AG04449 (cell line): ENCODE measurements at places on chromosomes 16 and 17.

- no peak for DNase-seq
Measured at GRCh38 chr16:5042574-5043171, 8.9 kb upstream of the NAGPA start.

DNA sequence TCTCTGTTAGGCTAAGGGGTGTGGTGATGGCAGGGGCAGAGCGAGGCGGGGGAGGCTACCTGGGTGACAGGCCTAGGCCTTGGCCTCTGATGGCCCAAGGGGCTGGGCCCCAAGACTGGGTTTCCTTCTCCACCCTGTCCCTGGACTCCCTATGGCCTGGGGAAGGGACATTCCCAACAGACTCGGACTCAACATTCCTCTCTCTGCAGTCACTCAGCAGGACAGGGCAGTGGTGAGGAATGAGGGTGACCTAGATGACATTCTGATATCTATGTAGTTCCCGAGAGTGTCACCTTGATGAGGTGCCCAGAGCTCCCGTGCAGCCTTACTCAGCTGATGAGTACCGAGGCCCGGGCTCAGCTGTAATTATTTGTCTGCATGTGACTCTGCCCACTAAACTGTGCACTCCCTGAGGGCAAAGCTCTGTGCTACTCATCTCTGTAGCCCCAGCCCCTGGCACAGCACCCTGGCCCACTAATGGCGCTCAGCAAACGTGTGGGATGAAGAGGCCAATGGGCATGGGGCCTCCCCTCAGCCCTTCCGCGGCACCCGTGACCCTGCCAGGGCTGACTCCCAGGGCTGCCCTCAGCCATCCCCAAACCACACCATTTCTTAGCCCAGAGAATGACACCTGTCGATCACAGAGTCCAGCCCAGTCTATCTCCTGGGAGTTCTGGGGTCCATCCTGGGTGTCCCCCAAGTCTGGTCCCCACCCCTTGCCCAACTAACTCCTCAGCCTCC is 2.2 kb downstream of the PLCD3 start:
- DNase-seq, result no peak

GRCh38 chr17:64162554-64162953 is 32.6 kb upstream of the ERN1 start:
- DNase-seq, result no peak

DNA sequence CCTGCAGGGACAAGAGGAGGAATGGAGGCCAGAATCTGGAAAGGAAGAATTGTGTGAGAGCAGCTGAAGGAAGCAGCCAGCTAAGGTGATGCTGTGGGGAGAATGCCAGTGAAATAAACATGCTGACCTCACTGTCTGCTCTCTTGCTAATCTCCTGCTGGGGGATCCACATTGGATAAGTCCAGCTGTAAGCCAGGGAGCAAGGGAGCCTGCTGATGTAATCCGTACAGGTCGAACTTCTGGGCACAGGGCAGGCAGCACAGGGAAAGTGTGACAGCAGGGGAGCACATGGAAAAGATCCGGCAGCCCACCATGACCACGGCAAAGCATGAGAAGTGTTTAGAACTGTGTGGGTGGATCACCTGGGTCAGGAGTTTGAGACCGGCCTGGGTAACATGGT is 7.5 kb upstream of the XPO6 start:
- no peak for DNase-seq

DNA sequence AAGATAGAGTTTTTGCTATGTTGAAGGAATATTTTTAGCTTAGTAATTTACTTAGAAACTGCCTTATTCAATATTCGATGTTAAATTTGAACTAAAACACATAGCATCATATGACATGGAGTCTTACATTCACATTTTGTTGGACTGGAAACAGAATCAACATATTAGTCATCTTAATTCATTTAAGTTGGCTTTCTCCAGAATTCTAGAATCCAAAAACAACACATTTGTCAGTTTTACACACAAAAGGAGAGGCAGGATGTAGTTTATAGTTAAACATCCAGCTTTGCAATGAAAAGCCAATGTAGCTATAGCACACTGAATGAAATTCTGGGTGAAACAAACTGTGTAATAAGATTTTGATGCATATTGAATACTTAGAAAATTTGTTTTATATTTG is 43.3 kb downstream of the WWOX start:
- no peak for DNase-seq

- DNase-seq, result no peak
Measured at GRCh38 chr17:56319531-56319930, 166.3 kb downstream of the ANKFN1 start.

- no peak for DNase-seq
Measured at GRCh38 chr16:23374721-23375510, 72.8 kb downstream of the SCNN1B start.

GRCh38 chr16:56121156-56121500 is 70.2 kb upstream of the GNAO1 start:
- no peak for DNase-seq

GRCh38 chr16:6382924-6383459 is 949.7 kb upstream of the RBFOX1 start:
- no peak for DNase-seq

DNA sequence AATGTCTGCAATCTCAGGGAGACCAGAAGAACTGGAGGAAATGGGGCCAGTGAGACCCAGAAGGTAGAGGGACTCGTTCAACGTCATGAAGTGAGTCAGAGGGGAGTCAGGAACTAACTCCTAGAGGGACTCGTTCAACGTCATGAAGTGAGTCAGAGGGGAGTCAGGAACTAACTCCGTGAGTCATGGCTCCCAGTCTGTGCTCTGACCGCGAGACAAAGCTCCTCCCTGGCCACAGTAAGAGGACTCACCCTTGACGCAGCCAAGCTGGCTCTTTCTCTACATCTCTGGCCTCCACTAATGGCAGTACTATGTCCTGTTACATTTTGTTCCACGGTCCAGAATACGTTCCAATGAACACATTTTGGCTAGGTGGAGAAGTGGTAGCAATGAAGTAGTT is 902.5 kb downstream of the KCNJ2 start:
- peak; percentile 74 for DNase-seq

GRCh38 chr16:84421081-84421937 is 53.0 kb downstream of the ATP2C2 start:
- DNase-seq, result no peak

DNA sequence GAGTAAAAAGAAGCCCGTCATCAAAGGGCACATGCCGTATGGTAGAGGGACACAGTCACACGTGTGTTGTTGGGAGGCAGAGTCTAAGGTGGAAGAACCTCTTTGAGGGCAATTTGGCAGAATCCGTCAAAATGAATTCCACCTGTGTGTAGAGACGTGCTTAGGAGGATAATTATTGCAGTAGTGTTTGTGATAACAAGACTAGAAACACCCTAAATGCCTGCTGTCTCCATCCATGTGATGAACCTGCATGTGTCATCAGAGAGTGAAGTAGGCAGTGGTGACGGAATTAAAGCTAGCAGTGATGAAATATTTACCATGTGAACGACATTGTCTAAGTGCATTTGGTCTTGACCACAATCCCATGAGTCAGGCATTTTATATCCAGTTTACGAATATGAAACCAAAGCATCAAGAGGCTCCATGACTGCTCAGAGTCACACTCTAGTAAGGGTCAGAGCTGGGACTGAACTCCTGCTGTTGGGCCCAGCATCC is 61.3 kb upstream of the ADORA2B start:
- peak; percentile 47 for DNase-seq

DNA sequence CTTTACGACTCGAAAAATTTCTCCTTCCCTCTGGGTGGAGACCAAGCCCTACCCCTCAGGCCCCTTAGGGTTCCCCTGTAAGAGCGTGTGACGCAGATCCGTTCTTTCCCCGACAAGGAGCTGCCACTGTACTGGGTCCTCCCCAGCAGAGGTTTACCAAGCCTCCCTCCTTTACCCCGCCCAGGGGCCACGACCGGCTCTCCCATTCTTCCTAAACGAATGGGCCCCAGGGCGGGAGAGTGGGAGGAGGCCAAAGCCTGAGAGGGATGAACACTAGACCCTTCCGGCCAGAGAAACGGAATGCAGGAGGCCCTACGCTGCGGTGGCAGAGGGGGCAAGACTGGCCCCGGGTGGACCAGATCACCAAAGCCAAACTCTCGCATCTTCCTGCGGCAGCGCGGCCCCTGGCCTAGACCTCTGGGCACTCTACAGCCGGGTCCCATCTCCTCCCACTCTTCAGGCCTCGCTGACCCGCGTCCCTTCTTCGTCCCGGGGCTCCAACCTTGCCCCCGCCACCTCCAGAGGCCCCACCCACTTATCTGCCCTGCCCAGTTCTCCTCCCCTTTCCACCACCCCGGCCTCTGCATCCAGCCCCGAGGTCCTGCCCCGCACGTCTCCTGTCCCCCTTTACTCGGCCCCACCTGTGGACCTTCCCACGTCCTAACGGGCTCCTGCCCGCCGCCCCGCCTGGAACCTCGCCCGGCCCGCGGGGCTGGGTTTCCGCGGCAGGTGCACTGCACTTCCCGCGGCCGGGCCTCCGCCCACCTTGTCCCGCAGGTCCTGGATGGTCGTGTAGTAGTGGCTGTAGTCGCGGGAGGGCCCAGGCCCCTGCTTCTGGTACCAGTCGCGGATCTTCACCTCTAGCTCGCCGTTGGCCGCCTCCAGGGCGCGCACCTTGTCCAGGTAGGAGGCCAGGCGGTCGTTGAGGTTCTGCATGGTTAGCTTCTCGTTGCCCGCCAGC is 765 bp downstream of the KRT19 start:
- no peak for DNase-seq

- DNase-seq, result peak; percentile 70
Measured at GRCh38 chr16:56477096-56477878, 25.9 kb downstream of the OGFOD1 start.

DNA sequence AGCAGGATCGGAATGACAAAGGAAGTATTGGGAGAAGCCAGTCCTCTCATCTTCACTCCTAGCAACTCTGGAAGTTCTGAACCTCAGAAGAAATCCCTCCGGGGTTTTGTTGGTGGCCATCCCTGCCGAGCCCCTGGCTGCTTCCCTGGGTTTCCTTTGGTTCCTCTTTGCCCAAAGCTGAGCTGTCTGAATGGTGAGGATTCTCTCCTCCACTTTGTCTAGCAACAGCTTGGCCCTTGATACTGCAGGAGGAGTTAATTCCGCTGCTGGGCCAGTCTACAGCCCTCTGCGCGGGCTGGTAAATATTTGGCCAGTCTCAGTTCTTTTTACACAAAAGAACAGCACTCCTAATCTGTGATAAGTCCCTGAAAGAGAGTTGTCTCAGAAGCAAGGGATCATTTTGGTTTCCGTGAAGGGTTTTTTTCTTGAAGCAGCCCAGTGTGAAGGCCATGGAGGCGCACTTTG is 170.9 kb downstream of the RAB11FIP4 start:
- no peak for DNase-seq

- DNase-seq, result no peak
Measured at GRCh38 chr17:57329380-57330214, 73.3 kb downstream of the MSI2 start.

GRCh38 chr17:65629234-65629690 is 67.8 kb upstream of the AXIN2 start:
- no peak for DNase-seq

GRCh38 chr17:9854255-9854654 is 28.5 kb downstream of the GLP2R start:
- DNase-seq, result no peak

GRCh38 chr17:18382441-18383078 is 5.0 kb downstream of the EVPLL start:
- DNase-seq, result no peak

DNA sequence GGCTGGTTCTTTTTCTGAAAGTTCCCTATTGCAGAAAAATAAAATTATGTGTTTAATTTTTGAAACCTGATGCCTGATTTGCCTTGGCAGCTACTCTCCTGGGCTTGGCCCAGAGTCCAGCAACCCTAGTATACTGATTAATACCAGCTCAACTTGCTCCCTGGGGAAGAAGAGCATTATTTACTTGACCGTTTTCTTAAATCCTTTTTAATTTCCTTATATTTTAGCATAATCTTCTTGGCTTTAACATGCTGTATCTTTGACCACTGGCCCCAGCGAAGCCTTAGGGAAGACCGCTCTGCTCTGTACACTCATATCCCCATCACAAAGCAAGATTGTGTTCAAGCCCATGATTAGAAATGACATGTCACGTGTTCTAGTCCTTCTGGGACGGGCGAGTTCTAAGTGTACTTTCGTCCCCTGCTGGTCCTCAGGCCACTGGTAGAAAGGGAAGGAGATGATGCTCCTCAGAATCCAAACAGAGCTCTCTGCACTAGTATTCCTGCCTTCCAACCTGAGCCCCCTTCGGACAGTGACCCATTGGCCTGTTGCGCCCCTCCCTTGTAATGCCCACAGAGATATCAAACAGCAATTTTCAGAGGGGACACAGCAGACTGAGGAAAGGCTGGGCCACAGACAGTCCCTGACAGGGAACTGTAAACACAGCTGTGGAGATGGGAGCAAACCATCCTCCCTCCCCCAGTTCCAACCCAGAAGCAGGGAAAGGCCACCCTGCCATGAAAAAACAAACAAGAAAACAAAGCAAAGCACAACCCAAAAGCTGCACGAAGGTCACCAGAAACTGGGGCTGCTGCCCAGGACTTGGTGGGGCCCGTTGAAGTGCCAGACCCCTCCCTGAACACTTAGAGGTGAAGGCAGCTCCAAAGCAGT is 4.3 kb upstream of the EZH1 start:
- DNase-seq, result no peak
